ENCODE measurements at places on chromosomes 3 and 15.

- no peak for DNase-seq
These were observed 8.5 kb downstream of the CCDC9B start for GRCh38 chr15:40332113-40332781.

DNA sequence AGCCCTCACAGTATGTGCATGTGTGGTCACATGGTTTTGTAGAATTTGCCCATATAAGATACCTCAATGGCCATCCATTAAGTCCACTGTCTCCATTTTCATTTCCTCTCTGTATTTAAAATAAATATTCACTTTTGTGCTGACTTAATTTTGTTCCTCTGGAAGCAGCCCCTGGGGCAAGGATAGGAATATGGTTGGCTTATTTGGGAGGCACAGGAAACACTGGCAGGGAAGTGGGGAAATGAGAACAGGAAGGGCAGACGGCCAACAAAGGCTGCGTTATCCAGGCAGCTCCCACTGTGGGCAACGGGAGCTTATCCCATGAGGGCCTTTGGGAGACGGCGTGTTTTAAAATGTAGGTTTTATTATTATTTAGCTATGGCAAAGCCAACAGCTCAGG, 148.6 kb downstream of the SHQ1 start:
- DNase-seq = no peak

GRCh38 chr3:79769229-79769628, 1.4 kb upstream of the ROBO1 start:
- DNase-seq = no peak

DNA sequence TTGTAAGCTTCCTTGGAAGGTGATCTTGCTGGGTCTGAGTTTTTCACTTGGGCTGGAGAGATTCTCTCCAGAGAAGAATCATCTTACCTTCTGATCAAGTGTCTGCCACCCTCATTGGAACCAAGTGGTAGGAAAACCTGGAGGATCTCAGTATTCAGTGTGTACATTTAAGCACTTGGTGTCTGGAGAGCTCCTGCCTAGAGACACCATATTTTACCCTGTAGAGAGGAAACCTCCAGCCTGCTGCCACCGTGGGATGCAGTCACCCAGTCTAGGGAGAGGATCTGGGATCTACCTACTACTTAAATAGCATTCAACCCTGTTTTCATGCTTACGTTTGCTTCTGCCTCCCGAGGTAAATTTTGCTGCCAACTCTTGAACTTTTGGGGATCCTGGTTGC, 274.3 kb downstream of the SV2B start:
- no peak for DNase-seq

DNA sequence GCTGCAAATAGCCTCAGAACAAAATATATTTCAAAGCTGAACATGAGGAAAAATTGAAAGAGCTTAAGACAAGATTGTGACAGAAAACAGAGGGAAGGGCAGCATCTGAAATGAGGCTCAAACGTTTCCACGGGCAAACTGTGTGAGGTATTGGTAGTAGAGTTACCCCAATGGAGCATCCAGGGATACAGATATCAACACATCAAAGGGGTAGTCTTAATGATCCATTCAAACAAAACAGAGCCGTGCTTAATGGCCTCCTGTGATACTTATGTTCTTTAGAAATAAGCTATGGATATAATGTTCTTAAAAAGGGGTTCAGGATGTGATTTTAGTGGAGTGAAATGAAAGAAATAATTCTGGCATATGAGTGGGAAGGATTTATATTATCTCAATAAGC, 430.3 kb upstream of the PDZRN3 start:
- no peak for DNase-seq

DNA sequence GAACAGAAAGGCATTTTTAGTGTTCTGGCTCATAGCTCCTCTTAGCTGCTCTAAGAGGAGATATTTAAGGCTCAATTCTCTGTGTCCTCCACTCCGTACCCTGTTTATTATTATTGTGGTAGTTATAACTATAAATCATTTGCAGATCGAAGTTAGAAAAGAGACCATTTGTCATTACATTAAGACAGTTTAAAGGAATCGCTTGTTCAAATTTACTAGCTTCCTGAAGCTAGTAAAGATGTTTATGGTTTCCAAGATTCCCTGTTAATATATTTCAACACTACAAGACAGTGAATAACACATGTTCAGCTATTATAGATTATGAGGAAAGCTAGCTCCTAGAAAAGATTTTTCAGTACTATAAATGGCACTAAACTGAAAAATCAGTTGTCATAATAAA, 12.6 kb downstream of the ATXN7 start:
- DNase-seq = no peak

DNA sequence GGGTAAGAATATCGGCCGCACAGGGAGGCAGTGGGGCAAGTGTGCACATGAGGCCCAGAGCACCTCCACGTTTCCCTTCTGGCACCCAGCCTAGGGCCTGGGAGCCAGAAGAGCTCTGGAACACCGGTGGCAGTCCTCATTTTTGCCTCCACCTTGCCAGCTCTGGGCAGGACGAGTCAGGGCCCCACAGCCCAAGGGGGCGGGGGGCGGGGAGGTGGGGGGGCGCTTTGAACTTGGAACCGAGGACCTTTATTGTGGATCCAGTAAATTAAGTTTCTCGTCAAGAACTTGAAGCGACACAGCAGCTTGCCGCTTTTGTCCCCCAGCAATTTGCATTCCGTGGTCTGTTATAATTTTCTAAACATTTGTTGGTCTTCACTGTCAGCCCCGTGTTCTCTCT, 66.8 kb downstream of the SLC6A11 start:
- DNase-seq = no peak

DNA sequence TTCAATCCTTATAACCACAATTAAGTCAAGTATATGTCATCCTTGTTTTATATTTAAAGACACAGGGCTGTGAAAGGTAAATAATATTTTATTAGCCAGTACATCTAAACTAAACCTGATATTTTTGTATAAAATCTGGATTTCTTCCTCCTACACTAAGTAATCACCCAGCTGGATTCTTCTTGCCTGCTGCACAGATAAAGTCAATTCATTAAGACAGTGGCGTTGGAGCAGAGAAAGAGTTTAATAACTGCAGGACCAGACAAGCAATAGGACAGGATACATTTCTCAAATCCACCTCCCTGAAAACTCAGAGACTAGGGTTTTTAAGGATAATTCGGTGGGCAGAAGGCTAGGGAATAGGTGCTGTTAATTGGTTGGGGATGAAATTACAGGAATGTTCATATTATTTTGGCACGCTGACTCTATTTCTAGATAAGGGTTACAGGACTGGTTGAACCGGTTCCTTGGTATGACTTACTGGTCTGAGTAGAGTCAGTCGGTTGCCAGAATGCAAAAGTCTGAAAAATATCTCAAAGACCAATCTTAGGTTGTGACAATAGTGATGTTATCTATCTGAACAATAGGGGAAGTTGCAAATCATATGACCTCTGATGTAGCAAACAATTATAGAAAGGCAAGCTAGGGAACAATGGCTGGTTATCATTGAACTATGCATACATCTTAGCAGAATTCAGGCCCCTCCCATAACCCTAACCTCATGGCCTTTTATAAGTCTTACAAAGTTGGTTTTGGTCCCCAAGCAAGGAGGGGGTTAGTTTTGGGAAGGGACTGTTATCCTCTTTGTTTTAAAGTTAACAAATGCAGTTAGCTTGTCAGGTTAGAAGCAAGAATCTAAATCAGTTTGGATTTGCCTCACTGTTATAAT, 244.8 kb downstream of the ALCAM start:
- no peak for DNase-seq

DNA sequence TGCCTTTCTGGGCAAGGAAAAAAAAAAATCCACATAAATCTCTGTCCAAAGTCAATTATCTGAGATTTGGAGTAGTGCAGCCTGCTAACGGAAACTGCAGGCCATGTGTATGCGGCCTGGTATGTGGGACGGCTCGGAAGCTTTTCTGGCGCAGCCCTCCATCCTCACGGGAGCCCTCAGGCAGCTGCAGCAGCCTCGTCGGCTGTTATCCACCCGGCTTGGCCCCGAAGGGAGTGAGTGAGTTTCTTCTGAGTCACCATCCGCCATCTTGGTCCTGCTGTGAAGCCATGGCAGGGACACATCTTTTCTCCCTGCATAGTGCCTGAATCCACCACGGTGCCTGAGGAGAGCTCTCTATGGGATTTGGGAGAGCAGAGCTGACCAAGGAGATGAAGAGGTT, 62.8 kb downstream of the POLR2M start:
- DNase-seq = peak; percentile 85

DNA sequence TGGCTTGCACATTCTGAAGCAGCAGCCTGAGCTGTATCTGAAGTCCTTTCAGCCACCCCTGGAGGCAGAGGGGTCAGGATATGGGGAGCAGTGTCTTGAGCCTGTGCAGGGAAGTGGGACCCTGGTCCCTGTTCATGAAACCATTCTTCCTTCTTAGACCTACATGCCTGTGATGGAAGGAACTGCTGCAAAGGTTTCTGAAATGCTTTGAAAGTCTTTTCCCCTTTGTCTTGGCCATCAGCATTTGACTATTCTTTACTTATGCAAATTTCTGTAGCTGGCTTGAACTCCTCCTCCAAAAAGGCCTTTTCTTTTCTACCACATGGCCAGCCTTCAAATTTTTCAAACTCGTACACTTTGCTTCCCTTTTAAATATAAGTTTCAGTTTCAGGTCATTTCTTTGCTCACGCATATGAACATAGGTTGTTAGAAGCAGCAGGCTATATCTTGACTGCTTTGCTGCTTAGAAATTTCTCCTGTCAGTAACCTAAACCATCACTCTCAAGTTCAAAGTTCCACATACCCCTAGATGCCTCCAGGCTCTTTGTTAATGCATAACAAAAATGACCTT, 62.3 kb downstream of the GALK2 start:
- DNase-seq = no peak

GRCh38 chr15:35061825-35062737, 23.0 kb downstream of the NANOGP8 start:
- no peak for DNase-seq

DNA sequence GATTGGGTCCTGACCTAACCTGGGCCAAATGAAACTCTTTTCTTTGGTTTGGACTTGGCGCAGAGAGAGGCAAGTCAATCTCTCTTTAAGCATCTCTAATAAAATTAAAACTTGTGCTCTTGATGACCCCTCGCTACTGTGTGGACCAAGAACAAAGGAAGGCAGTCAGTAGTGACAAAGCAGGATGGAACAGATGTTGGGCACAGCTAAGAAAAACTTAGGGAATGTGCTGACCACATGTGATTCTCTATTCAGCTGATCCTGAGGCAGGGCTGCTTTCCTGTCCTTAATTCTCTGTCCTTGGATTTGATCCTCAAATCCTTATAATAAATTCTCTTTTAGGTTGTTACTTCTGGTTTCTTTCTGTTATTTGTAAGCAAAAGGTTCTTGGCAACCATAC, 259.9 kb downstream of the ZIC1 start:
- DNase-seq = no peak

GRCh38 chr3:120608506-120608905, 12.4 kb downstream of the NDUFB4 start:
- DNase-seq = no peak

All from tibial artery (tissue), 4 donors.